ENCODE measurements at places on chromosomes 5 and 9.

GRCh38 chr5:56565283-56565615, 250.1 kb upstream of the MAP3K1 start:
- no peak for DNase-seq

DNA sequence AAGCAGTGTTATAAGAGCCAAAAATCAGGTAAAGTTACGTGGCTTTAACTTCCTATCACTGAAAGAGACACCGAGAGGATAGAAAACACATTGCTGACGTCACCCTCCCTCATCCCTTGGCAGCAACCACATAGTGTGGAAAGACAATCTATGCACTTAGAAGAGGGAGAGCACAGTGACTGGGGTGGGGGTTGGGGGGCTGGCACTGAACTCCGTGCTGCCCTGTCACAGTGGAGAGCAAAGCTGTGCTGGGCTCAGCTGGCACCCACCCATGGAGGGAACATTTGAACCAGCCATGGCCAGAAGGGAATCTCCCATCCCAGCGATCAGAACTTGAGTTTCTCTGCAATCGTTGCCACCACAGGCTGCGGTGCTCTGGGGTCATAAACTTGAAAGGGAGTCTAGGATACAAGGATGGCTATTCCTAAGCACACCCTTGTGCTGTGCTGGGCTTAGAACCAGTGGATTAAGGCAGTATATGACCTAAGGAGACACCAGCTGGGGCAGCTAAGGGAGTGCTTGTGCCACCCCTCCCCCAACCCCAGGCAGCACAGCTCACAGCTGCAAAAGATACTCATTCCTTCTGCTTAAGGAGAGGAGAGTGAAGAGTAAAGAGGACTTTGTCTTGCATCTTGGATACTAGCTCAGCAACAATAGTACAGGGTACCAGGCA, 73.4 kb downstream of the KIAA0825 start:
- DNase-seq: no peak

DNA sequence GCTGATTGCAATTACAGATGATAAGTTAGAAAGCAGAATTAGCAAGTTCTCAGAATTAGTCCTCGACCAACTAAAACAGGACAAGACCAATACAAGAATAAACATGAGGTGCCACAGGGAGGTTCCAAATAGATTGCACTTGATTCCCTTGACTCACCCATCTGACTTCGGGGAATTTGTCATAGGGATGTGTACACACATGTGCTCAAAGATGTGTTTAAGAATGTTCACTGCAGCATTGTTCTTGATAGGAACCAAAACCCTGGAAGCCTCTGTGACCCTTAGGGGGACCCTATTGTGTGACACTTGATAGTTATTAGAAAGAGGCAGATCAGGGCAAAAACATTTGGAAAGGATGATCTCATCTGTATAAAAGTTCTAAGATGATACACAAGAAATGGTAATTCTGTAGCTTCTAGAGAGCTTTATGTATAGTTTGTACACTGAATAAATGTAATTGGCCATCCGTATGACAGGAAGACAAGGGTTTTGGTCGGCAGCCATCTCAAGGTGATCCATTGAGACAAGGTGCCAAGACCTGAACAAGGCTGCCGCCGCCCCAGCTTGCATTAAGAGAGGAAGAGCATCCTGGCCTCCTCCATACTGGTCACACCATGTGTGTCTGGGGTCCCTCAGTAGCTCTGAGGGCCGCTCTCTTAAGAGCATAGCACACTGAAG, 48.2 kb upstream of the GARNL3 start:
- no peak for DNase-seq

GRCh38 chr9:132957805-132958204, 13.4 kb upstream of the TSC1 start:
- DNase-seq: no peak

- no peak for DNase-seq
These were observed 14.9 kb upstream of the TMEM38B start for GRCh38 chr9:105679257-105680022.

- no peak for DNase-seq
These were observed 87.4 kb downstream of the APBA1 start for GRCh38 chr9:69584759-69585158.

DNA sequence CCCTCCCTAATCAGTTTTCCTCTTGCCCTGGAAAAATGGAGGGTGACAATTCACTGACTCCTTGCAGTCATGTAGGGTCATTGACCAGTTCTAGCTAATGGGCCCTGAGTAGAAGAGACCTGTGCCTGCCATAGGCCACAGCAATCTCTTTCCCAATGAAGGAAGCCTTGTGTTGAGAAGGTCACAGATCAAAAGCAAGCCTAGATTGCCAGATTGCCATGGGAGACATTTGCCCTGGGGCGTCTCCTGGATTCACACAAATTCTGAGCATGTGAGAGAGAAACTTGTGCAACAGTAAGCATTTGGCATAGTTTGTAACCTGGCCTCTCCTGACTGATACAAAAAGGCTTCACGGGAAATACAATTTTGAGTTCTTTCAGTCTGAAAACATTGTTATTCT, 148.0 kb downstream of the NUDT12 start:
- no peak for DNase-seq

- DNase-seq: no peak
These were observed 40.5 kb downstream of the GPR21 start for GRCh38 chr9:123073991-123074422.

DNA sequence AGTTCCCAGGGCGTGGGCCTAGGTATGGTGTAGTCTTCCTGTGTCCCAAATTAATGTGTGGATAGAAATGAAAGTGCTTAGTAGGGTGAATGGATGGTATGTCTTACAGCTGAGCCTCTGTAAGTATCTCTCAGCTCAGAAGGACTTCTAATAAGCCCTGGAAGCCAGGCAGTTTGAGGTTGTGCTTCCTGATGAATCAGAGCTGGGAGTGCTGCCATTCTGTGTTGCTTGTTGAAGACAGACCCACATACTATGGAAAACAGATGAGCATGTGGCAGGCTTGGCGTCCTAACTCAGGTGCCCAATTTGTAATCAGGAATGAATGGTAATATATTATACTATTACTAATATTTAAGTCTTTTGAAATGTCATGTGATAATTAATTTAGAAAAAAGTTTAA, 69.8 kb downstream of the CMYA5 start:
- DNase-seq: no peak

DNA sequence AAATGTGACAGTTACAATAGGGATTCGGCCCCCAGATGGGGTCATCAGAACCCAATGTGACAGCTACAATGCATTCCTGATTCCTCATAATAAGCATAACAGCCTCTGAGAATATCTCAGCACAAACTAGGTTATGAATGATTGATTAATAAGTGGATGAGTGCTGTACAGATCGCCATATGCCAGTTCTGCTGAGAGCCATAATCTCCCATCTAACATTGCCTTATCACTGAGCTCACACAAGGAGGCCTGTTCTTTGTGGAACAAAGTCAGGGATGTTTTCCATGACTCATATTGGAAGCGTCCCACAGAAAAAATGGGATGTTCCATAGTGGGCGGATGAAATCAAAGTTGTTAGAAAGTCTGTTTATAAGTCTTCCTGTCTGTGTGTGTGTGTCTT, 89.6 kb downstream of the KIF4B start:
- no peak for DNase-seq

DNA sequence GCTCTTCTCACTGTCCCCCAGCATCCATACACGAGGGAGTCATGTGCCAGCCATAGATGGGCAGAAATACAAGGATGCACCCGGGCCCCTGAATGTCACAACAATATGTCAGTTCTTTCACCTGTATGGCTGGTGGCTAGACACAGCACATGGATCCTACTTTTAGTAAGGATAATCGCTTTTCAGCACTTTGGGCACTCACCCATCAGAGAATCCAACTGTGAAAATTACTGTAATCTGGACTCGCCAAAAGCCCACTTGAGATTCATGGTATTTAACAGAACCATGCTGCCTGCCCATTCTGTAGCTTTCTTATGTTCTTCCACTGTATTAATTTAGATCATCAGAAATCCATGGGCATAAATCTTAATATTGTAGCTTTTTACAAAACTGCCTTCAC, 124.8 kb downstream of the FRMD3 start:
- no peak for DNase-seq

DNA sequence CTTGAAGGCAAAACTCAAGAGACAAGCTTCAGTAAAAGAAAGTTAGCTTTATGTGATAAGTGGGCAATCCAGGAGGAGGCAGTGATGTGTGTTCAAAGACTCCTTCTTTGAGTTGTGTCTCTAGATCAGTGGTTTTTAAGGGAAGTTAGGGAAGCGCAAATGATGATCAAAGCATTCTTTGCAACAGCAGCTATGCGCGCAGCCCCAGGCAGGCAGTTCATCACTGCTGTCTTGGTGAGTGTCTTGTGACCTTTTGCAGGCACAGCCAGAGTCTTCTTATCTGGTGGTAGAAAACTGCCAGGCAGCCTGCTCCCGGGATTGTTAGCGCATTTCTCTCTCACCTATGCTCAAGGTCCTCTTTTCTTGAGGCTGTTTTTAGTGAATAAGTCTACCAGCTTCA, 40.3 kb upstream of the CLK4 start:
- DNase-seq: no peak

DNA sequence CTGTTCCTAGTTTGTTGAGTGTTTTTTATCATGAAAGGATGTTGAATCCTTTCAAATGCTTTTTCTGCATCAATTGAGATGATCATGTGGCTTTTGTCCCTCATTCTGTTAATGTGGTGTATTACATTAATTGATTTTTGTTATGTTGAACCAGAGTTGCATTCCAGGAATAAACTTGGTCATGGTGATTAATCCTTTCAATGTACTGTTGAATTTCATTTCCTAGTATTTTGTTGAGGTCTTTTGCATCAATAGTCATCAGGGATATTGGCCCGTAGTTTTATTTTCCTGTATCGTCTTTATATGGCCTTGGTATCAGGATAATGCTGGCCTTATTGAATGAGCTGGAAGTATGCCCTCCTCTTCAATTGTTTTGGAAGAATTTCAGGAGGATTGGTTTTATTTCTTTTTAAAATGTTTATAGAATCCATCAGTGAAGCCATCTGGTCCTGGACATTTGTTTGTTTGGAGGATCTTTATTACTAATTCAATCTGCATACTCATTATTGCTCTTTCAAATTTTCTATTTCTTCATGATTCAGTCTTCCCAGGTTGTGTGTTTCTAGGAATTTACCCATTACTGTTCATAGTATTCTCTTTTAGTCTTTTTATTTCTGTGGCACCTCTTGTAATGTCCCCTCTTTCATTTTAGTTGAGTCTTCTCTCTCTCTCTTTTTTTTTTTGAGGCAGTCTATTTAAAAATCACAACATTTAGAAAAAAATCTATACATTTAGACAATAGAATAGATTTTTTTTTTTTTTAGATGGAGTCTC, 32.1 kb downstream of the FGD3 start:
- no peak for DNase-seq

DNA sequence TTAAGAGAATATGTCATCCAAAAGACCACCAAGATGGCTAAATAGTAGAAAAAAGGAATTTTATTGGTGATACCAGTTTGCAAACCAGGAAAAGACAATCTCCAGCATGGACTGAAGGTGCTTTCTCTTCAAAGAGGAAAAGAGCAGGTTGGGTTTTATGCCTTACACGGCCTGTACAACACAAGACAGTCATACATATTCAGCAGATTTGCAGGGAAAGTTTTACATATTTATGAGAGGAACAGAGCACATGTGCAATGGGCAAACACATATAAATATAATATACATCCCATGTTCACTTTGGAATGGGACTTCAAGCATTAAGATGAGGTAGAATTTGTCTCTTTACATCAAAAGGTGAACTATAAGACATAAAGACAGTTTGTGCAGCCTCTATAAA, 70.3 kb upstream of the PPP2CA start:
- no peak for DNase-seq

DNA sequence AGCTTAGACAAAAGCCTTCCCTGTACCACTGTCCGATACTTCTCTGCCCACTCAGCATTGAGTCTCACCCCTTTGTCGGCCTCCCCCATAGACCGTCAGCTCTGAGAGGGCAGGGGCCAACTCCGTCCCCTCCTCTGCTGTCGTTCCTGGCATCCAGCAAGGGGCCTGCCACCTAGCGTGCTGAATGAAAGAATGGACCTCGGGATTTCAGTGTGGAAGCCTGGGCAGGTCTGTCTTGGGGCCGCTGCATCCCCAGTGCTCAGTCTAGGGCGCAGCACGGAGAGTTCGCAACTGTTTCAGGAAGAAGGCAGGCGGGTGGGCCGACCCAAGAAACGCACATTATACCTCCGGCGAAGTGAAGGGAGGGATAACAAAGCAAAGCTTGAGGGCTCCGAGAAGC, 1.5 kb upstream of the TOR1B start:
- DNase-seq: no peak

DNA sequence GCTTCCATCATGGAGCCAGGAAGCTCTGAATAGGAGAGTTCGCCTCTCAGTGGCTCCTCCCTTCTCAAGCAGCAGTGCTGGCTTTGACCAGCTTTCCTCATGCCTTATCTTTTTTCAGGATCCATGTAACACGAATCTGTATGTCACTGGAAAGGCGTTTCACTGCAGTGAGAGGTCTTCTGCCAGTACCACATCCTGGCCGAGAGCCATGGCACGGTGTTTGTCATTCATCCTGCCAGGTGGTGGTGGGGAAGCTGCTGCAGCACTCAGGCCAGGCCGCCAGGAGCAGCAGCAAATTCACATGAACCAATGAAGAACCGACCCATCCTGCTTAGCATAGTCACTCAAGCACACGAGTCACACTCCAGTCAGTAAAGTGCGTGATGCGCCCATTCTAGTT, 179.0 kb downstream of the FANCC start:
- DNase-seq: no peak

DNA sequence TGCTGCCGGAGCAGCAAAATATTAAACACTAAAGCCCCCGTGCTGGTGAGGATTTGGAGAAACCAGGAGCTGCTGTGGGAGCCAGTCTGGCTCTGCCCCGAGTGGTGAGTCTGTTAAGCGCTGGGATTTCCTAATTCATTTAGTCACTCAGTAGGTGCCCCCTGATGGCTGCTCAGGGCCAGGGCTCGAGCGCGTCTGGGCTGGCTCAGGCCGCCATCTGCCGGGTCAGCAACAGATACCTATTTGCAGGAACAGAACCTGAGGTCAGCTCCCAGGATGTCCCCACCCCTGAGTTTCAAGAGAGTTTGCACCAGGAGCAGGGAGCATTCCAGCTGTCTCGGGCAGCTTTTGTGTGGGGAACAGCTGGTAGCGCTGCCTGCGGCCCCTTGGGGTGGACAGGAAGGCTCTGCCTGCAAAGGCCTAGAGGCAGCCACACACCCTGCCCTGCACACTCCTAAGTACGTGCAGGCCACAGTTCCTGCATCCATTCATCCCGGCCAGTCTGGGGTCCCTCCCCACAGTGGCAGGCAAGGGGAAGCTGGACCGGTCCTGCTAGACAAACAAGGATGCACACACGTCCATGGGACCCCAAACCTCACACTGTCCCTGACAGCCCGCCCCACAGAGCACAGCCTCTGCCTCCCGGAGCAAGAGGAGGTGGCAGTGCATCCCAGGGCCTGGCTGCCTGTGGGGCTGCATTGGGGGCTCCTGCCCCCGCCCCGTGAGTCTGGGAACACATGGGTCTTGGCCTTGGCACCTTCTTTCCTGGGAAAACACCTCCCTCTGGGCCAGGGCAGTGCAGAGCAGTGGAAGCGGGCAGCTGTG, 83.7 kb downstream of the ADAMTS2 start:
- DNase-seq: no peak

- DNase-seq: no peak
These were observed 1045.6 kb upstream of the WWC1 start for GRCh38 chr5:167245868-167246267.
